ENCODE measurements at places on chromosomes 7 and 10. TPM values are rescaled to one million over a fixed set of nuclear protein-coding genes. Genes with fewer than 3 reads are reported as not detected.

The CYP26C1 gene
- total RNA-seq = not detected

The PPP3CB gene
- total RNA-seq = 16.0 TPM

The GNB2 gene
- 267 TPM for total RNA-seq

The CRHR2 gene
- not detected for total RNA-seq

The TBX20 gene
- not detected for total RNA-seq

The DEPP1 gene
- 1.1 TPM for total RNA-seq

The PLXDC2 gene
- 3.0 TPM for total RNA-seq

The TFPI2 gene
- total RNA-seq = 227 TPM

The NPC1L1 gene
- total RNA-seq = not detected

The TAS2R5 gene
- not detected for total RNA-seq

The CCL26 gene
- total RNA-seq = not detected

The EPHA1 gene
- total RNA-seq = 37.2 TPM

The CFAP43 gene
- total RNA-seq = 0.23 TPM

The ARPC1B gene
- total RNA-seq = 450 TPM

The WASHC2C gene
- 17.1 TPM for total RNA-seq

The TMEM140 gene
- total RNA-seq = not detected
